ENCODE measurements at places on chromosomes 3 and 15. TPM values are rescaled to one million over a fixed set of nuclear protein-coding genes. Genes with fewer than 3 reads are reported as not detected.

- no peak for DNase-seq
Observed at GRCh38 chr3:14913071-14913925, 34.1 kb upstream of the NR2C2 start.

GRCh38 chr3:81195478-81195877, 566.0 kb downstream of the GBE1 start:
- DNase-seq: no peak

GRCh38 chr3:114406922-114407321, 113.1 kb downstream of the TIGIT start:
- no peak for DNase-seq

DNA sequence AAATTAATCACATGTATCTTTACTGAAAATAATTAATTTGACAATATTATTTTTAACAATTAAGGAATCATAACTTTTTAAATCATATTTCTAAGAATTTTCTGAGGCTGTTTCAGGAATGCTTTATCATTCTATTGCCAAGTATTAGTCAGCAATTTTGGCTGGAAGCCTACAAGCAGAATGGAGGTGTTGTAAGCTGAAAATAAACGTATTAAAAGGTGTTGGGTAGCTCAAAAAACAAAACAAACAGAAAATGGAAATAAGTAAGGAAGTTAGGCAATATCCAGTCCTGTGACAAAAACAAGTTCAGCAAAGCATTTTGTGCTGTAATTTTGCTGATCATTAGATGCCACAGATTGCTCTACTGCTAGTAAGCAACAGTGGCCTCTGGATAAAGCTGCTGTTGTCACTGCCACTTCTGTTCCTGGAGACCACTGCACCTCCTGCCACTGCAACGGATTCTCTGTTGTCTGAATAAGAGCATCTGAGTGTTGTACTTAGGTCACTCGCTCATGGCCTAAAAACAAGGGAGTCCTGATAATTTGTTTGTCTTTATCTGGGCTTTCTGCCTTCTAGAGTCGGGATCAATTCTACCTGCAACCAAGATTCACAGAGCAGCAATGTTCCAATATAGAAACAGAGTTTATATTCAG, 63.5 kb upstream of the SLITRK3 start:
- no peak for DNase-seq

DNA sequence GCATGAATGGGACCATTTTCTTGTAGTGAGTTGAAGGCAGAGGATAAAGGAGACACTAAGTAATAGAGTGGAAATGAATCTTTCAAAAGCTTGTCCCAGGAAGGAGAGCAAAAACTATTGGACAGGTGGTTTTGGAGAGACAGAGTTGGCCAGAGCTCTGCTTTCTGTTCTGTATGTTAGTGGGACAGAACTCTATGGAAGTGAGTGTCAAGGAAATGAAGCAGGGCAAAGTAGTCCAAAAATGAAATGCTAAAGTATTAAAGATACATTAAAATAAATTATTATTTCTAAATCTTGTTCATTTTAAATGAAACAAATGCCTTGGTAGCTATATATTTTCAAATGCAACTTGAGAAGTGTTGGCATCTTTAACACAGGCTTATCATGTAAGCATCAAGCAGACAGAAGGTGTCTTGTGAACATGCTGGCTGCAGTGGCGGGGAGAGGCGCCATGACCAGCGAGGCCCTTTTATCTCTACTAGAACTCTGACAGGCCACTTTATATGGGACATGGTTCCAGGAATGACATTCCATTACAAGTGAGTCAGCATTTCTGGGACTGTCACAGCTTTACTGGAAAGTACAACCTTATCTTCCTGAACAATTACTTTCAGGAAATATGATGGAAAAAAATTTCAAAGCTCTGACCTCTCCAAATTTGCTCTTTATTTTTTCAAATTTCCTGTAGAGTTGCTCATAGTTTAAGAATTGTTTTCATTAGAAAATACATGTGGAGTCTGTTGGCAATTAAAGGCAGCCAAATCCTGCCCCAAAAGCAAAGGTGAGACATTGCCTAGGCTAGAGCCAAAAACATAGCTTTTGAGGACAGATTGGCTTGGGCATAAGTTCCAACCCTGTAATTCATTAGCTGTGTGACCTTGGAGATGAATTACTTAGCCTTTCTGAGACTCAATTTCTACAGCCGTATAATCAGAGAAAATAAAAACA, 106.5 kb downstream of the ECT2 start:
- DNase-seq: no peak

- DNase-seq: no peak
Observed at GRCh38 chr3:8775181-8775580, 5.8 kb upstream of the OXTR start.

DNA sequence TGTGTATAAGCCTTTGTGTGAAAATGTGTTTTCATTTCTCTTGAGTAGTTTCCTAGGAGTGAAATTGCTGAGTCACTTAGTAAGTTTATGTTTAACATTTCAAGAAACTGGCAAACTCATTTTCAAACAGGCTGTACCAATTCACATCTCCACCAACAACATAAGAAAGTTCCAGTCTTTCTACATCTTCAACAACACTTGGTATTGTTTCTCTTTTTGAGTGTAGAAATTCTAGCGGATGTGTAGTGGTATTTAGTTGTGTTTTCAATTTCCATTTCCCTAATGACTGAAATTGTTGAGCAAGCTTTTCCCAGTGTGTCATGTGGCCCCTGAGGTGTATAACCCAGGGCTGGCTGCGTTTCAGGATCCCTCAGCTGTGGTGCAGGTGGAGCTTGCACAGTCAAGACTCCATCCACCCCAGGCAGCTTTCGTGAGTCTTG, 258.5 kb downstream of the PDCD6IP start:
- DNase-seq: no peak

DNA sequence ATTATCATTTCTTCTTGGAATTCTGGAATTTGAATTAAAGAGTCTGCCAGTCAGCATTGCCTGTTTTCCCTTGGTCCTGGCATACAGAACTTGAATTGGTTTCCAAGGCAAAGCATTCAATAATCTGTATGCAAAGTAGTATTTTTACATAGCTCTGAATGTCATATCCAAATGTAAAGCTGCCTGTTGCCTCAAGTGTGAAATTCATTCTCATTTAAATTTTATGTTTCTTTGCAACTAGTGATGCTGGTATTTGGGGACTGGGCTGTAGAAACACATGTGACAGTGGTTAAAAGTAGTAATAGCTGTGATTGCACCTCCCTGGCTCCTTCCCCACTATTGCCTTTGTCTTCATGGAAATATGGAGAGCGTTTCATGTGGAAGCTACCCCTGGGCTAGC, 743.9 kb upstream of the GOLIM4 start:
- no peak for DNase-seq

DNA sequence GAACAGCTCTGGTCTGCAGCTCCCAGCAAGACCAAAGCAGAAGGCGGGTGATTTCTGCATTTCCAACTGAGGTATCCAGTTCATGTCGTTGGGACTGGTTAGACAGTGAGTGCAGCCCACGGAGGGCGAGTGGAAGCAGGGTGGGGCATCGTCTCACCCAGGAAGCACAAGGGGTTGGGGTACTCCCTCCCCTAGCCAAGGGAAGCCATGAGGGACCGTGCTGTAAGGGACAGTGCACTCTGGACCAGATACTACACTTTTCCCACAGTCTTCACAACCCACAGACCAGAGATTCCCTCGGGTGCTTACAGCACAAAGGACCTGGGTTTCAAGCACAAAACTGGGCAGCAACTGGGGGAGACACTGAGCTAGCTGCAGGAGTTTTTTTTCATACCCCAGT, 8.5 kb upstream of the SLC25A36 start:
- no peak for DNase-seq

DNA sequence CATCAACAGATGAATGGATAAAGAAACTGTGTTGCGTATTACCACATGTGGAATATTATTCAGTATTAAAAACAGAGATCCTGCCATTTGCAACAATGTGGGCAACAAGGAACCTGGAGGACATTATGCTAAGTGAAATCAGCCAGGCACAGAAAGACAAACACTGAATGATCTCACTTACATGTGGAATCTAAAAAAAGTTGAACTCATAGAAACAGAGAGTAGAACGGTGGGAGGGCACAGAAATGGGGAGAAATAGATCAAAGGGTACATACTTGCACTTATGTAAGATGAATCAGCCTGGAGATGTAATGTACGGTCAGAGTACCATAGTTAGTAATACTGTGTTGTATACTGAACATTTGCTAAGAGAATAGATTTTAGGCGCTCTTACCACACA, 29.8 kb upstream of the MUC13 start:
- no peak for DNase-seq

DNA sequence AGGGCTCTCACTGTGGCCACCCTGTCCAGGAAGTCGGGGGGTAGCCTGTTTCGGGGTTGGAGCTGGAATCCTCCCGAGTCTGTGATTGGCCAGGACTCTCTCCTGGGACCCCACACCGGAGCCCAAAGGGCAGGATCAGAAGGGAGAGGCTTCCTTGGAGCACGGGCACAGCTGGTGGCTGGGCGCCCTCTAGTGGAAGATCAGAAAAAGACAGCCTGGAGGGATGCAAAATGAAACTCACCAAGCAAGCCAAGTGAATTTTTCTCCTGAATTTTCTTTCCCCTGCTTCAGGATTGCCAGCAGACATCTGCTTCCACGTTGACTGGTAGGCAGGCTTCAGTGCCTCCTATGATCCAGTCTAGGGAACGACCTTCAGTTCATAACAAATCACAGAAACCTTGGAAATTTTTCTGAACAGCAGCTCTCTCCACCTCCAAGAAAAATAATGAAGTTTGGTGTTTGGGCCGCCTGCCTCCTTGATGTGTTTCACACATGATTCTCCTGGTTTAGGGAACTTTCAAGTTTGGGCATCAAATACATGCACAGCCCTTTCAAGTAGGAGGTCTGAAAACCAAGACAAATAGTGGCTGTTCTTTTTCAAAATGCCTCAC, 224.6 kb downstream of the VPS13C start:
- DNase-seq: no peak

DNA sequence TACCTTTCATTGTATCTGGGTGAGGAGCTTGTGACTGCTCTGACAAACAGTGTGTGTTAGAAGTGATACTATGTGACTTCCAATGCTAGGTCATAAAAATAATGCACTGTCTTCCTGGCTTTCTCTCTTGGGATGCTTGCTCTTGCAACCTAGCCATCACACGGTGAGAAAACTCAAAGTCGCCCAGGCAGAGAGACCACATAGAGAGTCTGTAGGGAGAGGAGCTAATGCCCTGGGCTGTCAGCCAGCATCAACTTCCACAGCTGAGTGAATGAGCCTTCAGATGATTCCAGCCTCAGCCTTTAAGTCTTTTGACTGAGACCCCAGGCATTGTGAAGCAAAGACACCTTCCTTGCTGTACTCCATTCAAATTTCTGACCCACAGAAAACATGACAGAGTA, 220.6 kb upstream of the SGO1 start:
- no peak for DNase-seq

- no peak for DNase-seq
Observed at GRCh38 chr15:58331560-58331912, 100.3 kb upstream of the LIPC start.

DNA sequence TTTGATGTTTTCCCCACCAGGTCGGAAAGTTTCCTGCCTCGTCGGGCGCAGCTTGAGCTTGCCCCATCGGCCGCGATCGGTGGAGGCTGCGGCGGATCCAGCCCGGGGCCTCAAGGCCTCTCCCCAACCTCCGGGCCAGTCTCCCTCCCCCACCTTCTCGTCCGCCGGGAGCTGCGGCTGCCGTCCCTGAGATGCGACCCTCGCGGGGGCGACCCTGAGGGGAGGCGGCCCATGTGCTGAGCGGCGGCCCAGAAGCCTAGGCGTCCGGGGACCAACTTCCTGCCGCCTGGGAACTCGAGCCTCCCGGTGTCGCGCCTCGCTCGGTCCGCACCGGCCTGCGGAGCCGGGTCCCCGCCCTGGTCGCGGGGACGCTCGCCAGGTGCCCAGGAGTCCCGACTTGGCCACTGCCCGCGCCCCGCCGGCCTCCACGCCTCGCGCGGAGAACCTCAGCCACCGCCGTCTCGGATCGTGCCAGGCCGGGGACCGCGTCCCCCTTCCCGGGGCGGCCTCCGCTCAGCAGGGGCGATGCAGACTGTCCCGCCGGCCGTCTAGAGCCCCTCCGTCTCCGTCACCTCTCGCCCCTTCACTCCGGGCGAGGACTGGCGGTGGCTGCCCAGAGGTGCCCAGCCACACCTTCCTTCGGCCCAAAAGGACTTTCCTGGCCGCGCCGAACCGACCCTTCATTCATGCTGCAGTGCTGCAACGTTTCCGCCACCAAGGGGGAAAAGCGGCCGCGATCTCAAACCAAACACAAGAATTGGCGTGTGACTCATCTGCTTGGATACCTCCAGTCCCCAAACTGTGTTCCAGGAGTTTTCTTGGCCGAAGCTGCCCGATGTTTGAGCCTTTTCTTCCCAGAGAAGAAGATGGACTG, 656 bp downstream of the SLMAP start:
- DNase-seq: no peak

DNA sequence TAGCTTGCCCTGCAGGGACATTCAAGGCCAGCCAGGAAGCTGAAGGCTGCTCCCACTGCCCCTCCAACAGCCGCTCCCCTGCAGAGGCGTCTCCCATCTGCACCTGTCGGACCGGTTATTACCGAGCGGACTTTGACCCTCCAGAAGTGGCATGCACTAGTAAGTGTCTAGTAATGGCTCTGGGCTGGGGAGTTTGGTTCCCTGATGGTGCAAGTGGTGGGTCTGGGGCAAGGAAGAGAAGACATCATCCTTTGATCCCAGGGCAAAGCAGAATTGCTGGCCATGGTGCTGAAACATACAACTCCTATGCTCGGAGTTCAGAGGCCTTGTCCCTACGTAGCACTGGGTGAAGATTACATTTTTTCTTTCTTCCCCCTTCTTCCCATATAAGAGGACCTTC, 311.4 kb downstream of the EPHB1 start:
- DNase-seq: no peak

DNA sequence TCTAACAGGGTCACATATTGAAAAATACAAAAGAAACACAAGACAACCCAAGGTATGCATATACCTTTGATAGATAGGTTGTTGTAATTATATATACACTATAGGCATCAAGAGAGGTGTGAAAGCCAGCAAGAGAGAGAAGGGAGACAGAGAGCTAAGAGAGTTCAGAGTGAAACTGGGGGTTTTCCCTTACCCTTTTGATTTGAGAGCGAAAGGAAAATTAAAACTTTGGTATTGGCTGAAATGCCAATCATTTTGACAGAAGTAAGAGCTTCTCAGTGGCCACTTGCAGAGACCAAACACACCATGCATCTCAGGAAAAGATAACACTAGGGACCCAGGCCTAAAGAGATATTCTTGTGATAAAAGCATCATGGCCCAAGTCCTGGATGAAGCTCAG, 183.6 kb downstream of the SHOX2 start:
- DNase-seq: no peak

TMEM108 gene
- total RNA-seq: 7.1 TPM

GATM gene
- total RNA-seq: not detected

NR2E3 gene
- not detected for total RNA-seq

SLC30A4 gene
- total RNA-seq: 17.1 TPM

SCN11A gene
- not detected for total RNA-seq

CCDC13 gene
- total RNA-seq: not detected

GOLGA6L26 gene
- not detected for total RNA-seq

SH2D7 gene
- not detected for total RNA-seq

PLAAT1 gene
- 0.80 TPM for total RNA-seq

TEX264 gene
- 45.0 TPM for total RNA-seq

PLSCR4 gene
- total RNA-seq: 18.9 TPM

PYDC2 gene
- not detected for total RNA-seq

DUOXA1 gene
- 0.82 TPM for total RNA-seq

Measured in chondrocyte (in vitro differentiated cells).